Activated CD4-positive, alpha-beta T cell treated with anti-CD3 and anti-CD28 coated beads, Interleukin-2, amount 10 ng/mL, durations not matched to agents 7 days and 5 days (primary cell): ENCODE measurements at places on chromosomes 16 and 17. TPM values are rescaled to one million over a fixed set of nuclear protein-coding genes. Genes with fewer than 3 reads are reported as not detected.

GRCh38 chr17:364308-364707 is 11.7 kb upstream of the RPH3AL start:
- no peak for DNase-seq

GRCh38 chr16:87580855-87581261 is 21.4 kb upstream of the JPH3 start:
- DNase-seq = no peak

DNA sequence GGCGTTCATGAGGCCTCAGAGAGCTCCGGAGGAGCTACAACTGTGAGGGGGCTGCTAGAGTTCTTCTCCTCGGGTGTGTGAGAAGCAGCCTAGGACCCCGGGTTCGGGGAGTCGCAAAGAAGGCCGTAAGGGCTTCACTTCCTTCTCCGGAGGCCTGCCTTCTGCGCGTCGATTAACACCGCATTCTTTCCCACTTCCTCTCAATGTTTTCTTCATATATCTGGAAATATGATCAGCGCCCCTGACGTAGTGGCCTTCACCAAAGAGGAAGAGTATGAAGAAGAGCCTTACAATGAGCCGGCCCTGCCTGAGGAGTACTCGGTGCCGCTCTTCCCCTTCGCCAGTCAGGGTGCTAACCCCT is 449 bp downstream of the SMCR8 start:
- peak; percentile 57 for DNase-seq

Gene MMP25
- total RNA-seq = 19.8 TPM

Gene PSME3
- total RNA-seq = 110 TPM

Gene C1QTNF8
- total RNA-seq = not detected

GRCh38 chr17:57580055-57580739 is 164.9 kb downstream of the CCDC182 start:
- DNase-seq = no peak

GRCh38 chr17:41556306-41556705 is 15.6 kb downstream of the KRT9 start:
- no peak for DNase-seq

Gene CCL17
- total RNA-seq = 0.42 TPM

DNA sequence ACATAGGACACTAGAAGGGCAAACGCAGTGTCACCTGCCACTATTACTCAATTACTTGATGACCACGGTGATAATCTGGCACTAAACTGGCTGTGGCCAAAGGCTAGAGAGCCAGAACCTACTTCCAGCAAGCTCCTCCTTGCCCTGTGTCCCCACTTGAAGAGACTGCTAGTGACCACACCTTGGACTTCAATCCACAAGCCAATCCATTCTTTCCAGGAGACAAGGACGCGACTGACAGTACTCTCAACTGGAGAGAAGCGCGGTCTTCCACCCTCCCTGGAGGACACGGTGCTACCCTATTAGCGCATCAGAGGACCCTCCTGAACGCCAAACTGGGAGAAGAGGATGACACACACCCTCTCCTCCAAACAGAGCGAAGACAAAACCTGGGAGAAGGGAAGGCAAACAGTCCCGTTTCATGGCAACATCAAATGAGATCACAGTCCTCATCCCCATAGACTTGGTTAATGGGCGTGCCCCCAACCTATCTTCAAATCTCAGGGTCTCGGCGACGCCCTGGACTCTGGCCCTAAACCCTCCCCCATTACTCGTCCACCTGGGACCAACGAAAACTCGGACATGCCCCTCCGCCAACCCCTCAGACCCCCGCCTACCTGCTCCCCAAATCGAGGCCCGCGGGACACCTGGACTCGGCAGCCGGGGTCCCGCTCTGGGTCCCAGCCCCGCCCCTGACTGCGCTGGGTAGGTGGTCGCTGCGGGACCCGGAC is 508 bp downstream of the FLCN start:
- DNase-seq = no peak

Gene SHPK
- total RNA-seq = 12.3 TPM

DNA sequence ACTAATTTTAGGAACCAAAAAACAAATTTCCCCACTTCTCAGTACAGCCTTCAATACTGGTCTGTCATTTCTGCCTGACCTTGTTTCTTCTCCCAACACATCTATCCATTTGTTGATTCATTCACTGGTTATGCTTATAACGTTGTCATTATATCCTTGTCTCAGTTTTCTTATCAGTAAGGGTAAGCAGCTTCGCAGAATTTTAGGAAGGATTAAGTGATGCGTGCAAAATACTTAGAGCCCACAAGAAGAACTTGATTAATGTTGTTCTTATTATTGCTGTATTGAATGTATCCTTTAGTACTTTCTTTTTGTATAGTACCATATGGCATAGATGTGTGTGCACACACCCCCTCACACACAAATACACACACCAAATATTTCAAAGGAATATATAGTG is 403.5 kb upstream of the HSBP1 start:
- no peak for DNase-seq

Gene HIGD1B
- total RNA-seq = not detected

Gene RABEP1
- total RNA-seq = 37.6 TPM

DNA sequence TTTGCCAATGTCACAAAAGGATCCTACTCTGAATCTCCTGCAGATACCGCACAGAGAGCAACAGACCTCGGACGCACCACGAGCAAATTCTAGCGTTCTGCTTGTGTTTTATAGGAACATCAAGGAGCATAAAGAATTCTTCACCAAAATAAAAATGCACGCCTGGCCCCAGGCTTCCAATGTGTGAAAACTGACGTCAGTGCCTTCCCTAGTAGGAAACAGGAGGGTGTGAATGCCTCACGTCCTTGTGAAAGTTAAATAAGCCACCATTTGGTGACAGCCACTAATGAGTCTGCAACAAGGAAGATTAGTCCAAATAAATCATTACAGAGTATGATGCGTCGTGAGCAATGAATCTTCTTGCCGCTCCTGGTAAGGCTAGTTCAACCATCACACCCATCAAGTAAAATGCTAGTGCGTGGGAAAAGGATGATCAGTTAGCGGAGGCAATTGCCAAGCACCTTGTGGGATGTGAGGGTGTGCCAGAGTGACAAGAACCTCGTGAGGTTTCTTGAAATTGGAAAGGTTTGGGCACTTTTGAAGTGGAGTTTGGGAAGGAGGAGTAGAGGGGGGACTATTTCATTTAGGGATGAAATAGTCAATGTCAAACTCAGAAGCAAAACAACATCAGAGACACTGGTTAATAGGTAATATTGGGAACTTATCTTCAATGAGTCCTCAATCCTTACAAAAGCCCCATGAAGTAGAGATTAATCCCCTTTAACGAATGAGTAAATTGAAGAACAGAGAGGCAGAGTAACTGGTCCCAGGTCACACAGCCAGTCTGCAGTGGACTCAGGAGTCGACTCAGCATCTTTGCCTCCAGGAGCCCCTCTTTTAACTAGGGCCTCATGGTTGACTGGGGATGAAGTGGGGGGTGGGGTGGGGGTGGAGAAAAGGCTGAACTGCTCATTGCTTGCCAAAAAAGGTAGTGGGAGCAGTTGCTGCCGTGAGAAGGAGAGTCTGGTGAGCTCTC is 238.8 kb downstream of the SLC39A11 start:
- no peak for DNase-seq

Gene WFIKKN1
- 2.7 TPM for total RNA-seq

DNA sequence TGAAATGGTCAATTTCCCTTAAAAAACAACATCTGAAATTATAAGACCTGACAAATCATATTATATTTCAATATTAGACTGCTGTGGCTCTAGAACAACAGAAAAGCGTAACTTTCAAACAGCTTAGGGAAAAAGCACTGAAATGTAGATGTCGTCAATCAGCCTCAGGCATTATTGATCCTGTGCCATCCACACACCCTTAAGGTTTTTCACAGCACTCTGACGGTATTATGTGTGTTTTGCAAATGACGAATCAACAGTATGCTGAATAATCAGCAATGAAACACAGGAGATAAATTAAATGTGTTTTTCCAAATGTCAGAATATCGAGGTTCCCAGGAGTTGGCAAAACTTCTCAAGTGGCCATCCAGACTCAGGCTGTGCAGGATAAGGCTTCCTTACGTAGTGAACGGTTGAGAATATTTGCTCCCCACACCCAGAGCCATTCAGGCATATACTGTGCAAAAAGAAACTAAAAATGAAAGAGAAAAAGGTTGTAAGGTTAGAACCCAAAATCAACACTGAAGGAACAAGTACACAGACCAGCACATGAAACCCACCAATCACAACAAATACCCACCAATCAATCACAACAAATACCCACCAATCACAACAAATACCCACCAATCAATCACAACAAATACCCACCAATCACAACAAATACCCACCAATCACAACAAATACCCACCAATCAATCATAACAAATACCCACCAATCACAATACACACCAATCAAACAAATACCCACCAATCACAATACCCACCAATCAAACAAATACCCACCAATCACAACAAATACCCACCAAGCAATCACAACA is 7.7 kb upstream of the MBTPS1 start:
- no peak for DNase-seq

- no peak for DNase-seq
Measured at GRCh38 chr17:32015245-32016013, 8.2 kb downstream of the LRRC37B start.

DNA sequence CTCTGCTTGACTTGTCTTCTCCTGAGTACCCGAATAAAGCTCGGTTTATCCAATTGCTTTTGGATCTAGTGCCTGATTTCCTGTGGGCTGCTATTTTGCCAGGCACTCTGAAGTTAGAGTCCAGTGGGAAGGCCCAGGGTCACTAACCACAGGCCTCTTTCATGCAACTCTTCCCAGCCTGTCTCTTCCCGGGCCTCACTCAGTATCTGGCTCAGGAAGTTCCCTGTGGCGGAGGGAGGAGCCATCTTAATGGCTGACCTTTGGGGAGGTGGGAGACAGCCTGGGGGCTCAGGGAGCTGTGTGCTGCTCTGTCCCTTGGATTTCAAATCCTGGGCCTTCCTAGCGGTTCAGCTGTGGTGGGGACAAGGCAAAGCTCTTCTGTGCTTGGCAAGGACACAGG is 328.5 kb downstream of the SLC39A11 start:
- no peak for DNase-seq

GRCh38 chr16:54286090-54286365 is 559 bp downstream of the IRX3 start:
- DNase-seq = no peak

Gene ZMYND15
- total RNA-seq = not detected

DNA sequence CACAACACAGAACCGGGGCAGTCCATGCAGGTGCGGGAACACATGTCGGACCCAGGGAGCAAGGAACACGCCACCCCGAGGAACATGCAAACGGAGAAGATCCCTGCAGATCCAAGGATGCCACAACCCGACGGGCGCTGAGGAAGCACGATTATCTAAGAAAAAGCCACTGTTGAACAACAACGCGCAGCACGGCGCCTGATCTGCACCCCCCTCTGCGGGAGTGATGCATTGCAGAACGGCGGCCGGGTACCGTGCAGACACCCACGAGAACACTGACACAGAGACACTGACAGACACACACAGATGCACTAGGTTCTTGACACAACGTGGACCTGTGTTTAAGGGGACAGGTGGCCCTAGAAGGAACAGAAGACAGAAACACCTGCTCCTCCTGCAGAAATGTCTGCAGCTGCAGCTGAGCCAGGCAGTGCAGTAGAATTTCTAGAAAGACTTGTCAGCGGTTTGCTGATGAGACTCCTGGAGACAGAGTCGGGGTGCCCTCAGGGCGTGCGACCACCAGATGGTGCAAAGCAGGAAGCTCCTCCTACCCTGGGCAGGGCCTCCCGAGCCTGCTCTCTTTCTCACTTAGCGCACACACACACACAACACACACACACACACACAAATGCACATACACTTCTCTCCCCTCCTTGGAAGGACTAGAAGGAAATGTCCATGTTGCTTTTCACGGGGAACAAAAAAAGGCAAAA is 7.5 kb downstream of the NPTX1 start:
- no peak for DNase-seq

GRCh38 chr17:28327709-28328108 is 7.6 kb downstream of the IFT20 start:
- DNase-seq = no peak

- no peak for DNase-seq
Measured at GRCh38 chr16:66731101-66731500, 20.3 kb downstream of the DYNC1LI2 start.

DNA sequence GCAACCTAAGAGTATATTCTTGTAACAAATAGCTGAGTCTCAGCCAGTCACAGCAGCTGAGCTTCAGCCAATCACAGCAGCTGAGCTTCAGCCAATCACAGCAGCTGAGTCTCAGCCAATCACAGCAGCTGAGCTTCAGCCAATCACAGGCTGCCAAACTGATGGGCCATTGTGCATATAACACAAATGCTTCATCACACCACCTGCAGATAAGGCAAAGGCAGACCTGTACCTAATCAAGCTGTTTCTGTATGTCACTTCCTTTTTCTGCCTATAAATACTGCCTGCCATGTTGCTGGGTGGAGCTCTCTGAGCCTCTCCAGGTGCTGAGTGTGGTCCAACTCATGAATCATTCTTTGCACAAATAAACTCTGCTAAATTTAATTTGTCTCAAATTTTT is 19.9 kb downstream of the MYH13 start:
- no peak for DNase-seq
